K562 (cell line): ENCODE measurements at places on chromosomes 5 and 9. TPM values are rescaled to one million over a fixed set of nuclear protein-coding genes. Genes with fewer than 3 reads are reported as not detected.

DNA sequence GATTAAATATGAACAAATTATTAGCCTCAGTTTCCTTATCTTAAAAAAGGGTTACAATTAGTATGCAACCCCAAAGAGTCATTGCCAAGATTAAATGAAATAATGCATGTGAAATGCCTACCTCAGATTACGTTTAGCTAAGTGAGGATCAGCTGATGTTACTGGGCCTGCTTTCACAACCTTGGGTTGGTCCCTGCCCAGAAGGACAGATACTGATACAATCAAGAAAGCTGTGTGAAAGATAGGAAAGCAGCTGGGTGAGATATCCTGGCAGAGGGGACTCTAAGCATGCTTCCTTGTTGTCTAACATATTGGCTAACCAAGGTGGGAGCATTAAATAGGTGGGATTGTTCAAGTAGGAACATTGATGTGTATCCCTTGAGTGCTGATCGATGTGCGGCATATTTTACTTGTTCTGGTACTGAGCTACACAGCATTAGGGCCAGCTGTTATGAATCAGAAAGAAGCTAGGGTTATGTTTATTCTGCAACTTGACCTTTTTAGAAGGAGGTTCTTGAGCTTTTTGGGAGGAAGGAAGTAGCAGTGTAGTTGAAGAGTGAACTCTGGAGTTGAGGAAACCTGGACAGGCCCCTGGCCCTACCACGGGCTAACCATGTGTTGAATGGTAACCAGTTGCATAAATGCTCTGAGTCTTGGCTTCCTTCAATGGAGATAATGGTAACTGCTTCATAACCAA, 28.9 kb downstream of the SNX24 start:
- no peak for DNase-seq

PCDHGA3 gene
- polyA plus RNA-seq: 0.28 TPM in 1 of 2 replicates, not detected in the other

NMRK1 gene
- polyA plus RNA-seq: 1.1 and 2.3 TPM in 2 replicates

DNA sequence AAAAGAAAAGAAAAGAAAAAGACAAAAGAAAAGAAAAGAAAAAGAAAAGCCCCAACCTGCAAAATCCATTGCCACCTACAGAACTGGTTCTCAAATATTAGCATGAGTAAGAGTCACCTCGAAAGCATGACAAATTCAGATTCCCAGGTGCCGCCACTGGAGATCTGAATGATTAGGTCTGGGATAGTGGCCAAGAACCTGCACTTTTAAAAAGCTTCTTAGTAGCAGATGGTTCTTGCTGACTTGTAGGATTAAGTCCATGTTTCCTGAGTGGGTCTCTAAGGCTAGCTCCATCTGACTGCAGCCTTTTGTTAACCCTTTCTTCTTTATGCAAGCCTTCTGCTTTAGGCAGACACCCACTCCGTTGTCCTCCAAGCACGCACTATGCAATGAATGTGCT, 178.5 kb upstream of the CDH18 start:
- DNase-seq: no peak

DBH gene
- polyA plus RNA-seq: not detected in 2 replicates

GRCh38 chr5:9519537-9519936, 26.3 kb downstream of the SEMA5A start:
- no peak for DNase-seq

DNA sequence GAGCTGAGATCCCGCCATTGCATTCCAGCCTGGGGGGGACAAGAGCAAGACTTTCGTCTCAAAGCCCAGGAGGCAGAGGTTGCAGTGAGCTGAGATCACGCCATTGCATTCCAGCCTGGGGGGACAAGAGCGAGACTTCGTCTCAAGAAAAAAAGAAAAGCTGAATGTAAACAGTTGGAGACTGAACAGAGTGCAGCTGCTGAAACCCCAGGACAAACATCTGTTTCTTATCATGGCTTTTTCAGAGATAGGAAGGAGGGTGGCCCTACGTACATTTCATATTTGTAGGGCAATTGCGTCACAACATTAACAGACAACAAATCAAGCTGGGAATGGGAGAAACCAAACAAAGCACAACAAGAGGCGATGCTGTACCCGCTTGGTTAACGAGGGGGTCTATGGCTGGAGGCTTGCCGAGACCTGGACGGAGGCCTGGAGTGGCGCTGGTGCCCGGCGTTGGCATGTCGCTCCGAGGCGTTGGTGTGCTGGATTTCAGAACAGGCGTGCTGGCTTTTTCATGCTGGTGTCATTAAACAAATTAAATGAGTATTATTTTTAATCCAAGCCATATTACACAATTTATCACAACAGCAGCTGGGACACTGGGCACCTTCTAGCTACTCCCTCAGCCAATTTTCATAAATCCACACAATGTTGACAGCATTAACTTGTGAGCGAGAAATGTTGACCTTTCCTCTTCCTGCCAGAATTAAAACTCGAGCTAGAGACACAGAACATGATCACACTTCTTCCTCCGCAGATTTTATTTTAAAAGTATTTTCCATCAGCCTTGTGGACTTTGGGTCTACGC, 76.1 kb downstream of the TLE1 start:
- no peak for DNase-seq

ZNF346 gene
- polyA plus RNA-seq: 16.8 and 20.2 TPM in 2 replicates

- DNase-seq: no peak
Observed at GRCh38 chr9:8802242-8802641, 1002.7 kb upstream of the DMAC1 start.

FSTL4 gene
- 0.08 and 0.11 TPM in 2 replicates for polyA plus RNA-seq

IFNB1 gene
- not detected in 2 replicates for polyA plus RNA-seq

GRCh38 chr5:141192110-141192725, at the start of gene PCDHB10:
PCDHB10 (plus strand) TSS chr5:141192353; CDS start chr5:141192553, 200 bp downstream.
- peak; percentile 52 for DNase-seq

DNA sequence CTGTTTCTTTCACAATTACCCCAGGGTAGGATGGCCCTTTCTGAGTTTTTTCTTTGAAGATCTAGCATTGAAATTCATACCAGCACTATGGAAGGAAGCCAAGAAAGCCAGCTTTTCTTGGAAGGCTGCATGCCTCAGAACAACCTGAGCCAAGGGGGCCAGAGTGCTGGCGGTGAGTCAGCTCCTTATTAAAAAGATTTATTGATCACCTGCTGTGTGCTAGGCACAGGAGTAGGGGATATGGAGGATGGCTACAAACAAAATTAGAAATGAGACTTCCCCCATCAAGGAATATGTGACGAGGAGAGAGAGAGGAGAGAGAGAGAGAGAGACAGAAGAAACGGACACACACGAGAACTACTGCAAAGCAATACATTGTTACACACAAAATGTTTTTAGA, 184.6 kb upstream of the PUM3 start:
- DNase-seq: no peak

DNA sequence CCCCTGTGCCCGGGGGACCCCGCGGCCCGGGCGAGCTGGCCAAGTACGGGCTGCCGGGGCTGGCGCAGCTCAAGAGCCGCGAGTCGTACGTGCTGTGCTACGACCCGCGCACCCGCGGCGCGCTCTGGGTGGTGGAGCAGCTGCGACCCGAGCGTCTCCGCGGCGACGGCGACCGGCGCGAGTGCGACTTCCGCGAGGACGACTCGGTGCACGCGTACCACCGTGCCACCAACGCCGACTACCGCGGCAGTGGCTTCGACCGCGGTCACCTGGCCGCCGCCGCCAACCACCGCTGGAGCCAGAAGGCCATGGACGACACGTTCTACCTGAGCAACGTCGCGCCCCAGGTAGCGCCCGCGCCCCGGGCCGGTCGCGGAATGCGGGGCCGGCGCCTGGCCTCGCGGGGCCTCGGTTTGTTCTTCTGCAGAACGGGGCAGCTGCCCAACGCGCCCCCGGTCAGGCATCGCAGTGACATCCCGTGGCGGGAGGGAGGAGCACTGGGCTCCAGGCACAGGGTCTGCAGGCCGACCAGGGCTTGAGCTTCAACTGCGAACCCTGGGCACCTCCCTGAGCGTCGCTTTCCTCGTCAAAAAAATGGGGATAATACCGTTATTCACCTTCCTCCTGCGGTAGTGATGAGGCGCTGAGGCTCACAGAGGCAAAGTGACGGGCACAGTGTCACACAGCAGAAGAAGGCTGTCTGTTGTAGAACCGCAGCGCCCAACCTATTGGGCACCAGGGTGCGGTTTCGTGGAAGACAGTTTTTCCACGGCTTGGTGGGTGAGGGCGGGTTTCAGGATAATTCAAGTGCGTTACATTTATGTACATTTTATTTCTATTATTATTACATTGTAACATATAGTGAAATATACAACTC, 777 bp downstream of the ENDOG start:
- DNase-seq: peak; percentile 43

GRCh38 chr5:110257971-110258370, 468.5 kb downstream of the TMEM232 start:
- DNase-seq: no peak

TMEM267 gene
- polyA plus RNA-seq: 13.2 and 19.1 TPM in 2 replicates

LHX2 gene
- not detected in 2 replicates for polyA plus RNA-seq

GRCh38 chr5:42491699-42492098, 68.5 kb downstream of the GHR start:
- DNase-seq: no peak

DNA sequence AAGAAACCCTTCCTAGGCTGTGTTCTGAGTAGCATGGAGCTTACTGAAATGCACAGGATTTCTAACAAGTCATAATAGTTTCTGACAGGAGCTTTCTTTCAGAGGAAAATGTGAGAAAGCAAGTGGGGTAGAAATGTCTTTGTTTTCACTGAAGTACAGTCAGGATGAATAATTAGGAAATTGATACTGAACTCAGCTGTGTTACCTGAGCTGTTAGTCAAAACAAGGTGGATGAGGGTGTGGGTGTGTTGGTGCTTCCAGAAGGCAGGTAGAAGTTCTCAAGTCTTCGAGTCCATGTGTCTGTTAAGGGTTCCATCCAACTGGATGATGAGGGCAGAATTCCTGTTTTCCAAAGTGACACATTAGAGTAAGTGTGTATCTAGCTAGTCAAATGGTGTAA, 122.4 kb downstream of the BASP1 start:
- no peak for DNase-seq

DNA sequence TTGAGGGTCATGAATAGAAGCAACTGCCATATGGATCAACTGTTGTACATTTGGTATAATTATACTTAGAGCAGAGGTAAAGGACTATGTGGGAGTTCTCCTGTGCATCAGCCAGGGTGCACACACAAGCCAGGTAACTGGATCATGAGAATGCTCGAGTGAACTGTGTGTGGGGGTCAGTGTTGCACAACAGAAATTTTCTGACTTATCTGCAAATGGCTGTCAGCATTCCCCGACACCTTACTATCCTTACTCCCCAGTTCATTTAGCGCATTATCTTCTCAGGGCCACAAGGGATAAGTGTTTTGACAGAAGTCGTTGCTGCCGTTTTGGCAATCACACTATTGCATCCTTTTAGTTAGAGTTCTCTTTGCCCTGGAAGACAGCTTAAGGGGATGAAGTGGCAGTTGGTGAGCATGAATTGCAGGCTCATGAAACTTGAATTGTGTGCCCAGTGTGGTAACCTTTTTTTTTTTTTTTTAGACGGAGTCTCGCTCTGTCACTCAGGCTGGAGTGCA, 1.7 kb downstream of the CANX start:
- peak; percentile 88 for DNase-seq

DNA sequence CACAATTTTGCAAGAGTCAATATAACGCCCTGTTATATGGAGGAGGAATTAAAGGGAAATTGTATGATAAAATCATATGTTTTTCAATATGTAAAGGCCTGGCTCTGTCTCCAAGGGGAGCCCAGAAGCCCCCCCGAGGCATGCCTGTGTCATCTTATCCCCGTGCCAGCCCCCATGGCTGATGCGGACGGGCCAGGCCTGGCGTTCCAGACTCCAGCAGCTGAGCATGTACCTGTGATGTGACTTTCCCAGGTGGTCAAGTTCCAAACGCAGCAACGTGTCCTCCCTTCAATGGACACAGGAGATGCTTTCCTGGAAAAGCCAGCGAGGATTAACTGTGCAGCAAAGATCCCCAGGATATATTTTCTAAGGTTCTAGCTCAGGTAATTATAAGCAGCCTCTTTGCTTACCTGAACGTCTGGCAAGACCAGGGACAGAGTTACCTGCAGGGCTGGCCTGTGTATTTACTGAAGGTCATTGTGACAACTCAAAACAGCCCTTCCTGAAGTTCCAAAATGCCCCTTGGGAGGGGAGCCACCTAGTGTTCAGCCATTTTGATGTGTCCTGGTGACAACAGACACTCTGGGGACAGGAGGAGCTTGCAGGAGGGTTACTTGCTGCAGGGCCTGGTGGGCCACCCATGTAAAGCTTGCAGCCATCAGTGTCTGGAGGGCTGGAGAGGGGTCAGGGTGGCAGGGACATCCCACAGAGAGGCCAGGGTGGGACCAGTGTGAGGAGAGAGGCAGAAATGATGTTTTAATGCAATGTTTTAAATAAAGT, 53.3 kb upstream of the RNU6ATAC start:
- peak; percentile 43 for DNase-seq

FAM219A gene
- 5.4 and 6.1 TPM in 2 replicates for polyA plus RNA-seq

GRCh38 chr5:178279723-178280438, 47.3 kb upstream of the PHYKPL start:
- DNase-seq: peak; percentile 85

HAVCR2 gene
- not detected in 2 replicates for polyA plus RNA-seq

GRCh38 chr5:1401536-1402138, 43.6 kb downstream of the SLC6A3 start:
- no peak for DNase-seq

DNA sequence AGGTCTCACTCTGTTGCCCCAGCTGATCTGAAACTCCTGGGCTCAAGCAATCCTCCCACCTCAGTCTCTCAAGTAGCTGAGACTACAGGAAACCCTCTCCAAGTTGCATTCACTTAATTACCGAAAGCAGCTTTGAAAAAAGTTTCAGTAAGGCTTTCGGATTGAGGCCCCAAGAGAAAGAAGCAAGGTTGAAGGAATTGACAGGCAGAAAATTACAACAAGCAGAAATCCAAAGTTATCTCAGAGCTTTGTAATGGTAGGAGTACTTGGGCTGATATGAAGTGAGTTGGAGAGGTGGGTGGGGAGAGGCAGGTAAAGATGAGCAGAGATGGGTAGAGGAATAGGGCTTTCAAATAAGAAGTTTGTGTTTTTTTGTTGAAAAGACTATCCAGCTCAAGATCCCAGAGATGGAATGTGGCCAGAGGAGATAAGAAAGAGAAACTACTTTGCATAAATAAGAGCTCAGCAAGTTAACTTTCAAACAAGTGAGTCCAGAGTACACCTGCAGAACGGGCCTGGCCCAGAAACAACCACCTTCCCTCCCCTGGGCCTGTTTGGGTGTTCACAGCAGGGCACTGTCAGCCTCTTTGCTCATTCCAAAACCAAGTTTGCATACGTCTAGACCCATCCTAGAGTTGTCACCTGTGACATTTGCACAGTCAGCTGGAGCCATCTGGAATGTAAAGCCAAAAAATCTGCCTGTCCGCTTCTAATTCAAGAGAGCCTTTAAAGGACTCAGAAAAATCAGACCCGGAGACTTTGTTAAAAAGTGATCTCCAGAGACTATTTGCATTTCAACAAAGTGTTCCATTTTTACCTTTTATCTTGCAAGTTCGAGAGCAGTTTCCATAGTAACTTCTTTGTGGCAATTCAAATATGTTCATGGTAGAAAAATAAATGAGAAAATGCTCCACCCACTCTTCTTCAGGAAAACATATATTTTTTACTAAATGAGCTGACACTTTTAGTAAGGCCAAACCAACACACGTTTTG, 2.2 kb upstream of the CLINT1 start:
- no peak for DNase-seq

DNA sequence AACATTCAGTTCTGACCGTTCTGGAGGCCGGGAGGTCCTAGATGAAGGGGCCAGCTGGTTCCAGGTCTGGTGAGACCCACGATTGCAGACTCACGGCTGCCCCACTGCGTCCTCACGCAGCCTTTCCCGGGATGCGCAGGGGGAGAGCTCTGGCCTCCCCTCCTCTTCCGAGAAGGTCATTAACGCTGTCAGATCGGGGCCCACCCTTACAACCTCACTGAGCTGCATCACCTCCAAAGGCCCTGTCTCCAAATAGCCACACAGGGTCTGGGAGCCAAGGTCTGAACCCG, 66.6 kb upstream of the PPP1R26 start:
- DNase-seq: no peak
